Activated naive CD4-positive, alpha-beta T cell (primary cell): ENCODE measurements at places on chromosomes 4 and X.

- no peak for DNase-seq
Observed at GRCh38 chr4:76703676-76704075, 194.3 kb downstream of the SOWAHB start.

GRCh38 chrX:133812402-133812801 is 173.0 kb downstream of the GPC3 start:
- no peak for DNase-seq

DNA sequence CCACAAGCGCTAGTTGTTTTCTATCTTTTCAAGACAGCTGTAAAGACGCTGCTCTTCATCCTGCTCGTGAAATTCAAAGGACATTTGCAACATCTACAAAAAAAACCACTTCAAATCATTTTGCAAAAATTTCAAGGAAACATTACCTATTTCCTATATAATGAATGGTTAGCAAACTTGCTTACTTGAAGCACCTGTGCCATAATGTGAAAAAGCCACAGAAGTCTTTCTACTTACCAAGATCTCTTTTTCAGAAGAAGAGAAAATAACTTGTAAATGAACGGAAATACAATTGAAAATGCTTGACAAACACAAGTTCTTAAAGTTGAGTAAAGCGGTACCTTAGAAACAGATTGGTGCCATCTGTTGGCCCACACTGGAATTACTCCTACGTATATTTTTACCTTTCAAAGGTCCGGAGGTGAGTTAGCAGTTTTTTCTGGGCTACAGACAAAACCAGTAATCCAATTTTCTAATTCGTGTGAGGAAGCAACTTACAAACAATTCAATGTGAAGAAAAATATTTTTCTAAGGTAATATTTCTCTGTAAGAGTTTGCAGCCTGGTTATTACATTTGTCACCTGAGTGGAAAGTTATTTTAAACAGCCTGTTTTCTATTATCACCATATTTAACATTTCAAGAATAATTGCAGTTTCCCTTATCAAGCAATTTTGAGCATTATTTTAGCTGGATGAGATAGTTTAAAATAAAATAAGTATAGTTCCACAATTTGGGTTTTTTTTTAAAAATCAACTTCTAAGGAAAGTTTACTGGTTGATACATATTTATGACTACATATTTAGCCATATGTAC is at the start of gene TLR6:
Gene TLR6 (minus strand): TSS at position 294 of the 814 bp plus-strand sequence. CDS start 27,344 bp downstream, outside the sequence.
- DNase-seq: no peak

DNA sequence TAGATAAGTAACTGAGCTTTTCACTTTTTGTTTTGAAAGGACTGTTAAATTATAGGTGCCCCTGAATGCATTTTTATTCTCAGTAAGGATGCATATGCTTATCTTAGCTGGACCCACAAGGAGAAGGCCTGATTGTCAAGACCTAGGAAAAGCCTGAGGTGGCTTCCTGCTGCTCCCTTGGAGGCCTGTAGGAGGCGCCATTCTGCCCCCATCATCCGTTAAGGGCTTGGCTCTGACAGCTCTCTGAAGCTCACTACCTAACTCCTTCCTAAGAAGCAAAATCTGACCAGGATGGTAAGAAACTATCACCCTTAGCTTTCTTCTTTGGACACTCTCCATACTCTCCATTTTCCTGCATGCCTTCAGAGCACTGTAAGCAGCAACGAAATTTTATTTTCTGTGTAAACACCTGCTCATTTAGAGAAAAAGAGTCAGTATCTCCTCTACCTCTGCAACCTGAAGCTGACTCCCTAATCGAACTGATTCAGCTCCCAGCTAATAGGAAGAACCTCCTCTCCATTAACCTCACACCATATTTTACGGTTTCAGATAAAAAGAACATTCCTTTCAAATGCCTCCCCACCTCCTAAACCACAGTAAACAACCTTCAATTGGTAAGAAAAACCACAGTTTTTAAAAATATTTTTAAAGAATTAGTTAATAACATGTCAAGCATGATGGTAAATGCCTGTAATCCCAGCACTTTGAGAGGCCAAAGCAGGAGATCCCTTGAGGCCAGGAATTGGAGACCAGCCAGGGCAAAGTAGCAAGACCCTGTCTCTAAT is 73.4 kb upstream of the EDNRA start:
- DNase-seq: no peak

- no peak for DNase-seq
Observed at GRCh38 chr4:6926681-6927478, 17.3 kb downstream of the TBC1D14 start.

GRCh38 chr4:3098346-3098745 is 23.9 kb downstream of the HTT start:
- no peak for DNase-seq

DNA sequence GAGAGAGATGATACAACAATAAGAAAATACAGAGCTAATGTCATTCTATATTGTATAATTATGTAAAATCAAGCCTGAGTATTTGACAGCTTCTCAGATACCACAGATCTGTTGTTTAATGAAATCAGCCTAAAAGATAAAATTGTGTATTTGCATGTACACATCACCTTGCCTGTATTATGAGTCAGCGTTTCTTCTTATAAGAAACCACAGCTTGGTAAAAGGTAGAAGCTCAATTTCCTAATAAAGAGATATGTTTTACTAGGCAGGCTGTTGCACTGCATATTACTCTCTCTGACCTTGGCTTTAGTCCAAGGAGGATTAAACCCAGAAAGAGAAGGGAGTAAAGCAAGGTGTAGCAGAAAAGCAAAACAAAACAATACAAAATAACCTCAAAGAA is 121.3 kb downstream of the PPARGC1A start:
- DNase-seq: no peak

- no peak for DNase-seq
Observed at GRCh38 chr4:83180431-83180968, 66.0 kb upstream of the PLAC8 start.

DNA sequence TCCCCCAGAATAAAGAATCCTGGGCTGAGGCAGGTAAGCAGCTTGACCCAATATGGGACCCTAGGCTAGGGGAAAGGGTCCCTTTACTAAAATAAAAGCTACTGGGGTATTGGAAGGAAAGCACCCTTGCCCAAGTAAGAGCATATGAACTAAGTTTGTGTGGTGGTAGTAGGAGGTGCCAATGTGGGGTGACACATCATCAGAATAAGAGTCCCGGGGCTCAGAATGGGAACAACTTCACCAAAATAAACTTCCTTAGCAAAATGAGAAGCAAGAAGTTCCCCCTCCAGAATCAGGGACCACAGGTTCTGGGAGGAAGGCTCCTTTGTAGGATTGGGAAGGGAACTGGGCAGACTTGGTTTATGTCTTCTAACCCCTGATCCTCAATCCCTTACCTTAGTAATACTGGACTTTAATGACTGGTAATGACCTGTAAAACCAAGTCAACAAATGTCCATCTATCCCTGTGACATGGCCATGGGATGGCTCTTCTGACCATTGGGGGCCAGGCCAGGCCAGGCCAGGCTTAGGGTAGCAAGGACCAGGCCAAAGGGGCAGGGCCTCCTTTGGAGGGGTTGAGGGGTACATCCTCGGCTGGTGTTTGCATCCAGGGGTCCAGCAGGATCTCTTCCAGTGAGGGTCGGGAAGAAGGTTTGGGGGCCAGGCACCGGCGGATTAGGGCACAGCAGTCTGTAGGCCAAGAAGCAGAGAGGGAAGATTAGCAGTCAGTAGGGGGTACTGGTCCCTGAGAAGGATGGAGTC is 2.3 kb upstream of the SLC35A2 start:
- DNase-seq: no peak

- DNase-seq: no peak
Observed at GRCh38 chr4:180630012-180630665, 1613.1 kb upstream of the TENM3 start.
